ENCODE measurements at places on chromosomes 1 and 21.

- no peak for DNase-seq
These were observed 240.2 kb downstream of the ATG4C start for GRCh38 chr1:63024132-63024531.

DNA sequence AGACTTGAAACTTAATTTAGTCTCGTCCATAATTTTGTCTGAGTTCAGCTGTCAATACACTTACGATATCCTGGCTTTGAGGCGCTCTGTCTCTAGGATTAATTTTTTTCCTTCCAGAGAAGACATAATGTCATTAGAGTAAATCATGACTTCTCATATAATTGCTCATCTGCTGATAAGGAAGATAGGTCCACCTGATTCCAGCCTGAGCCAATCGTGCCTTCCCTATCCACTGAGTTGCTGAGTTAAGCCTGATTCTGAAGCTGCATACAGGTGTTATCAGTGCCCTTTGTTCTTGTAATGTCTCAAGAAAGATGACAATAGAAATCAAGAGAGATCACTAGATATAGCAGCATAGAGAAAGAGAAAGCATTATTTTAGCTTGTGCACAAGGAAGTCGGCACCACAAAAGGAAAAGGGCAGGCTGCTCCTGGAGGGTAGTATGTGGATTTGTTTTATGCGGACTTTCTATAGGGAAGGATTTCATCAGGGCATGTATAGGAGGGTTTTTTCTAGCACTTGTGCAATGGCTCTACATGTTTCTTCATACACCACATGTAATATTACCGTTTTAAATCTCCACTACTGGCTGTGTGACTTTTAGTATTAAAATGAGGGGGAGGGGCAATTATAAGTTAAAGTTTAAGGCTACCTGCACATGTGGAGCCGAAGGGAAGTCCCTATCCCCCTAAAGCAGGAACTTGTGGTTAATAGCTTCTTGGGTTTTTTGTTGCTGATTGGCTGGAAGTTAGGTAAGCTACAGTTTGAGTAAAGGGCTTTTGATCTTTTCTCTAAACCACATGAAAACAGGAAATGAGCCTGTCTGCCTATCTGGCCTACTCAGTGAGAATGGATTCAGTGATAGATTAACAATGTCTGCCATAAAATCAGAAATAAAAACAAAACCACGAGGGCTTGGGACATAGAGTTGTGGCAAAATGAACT is 133.4 kb downstream of the PLPPR5 start:
- DNase-seq: no peak

- no peak for DNase-seq
These were observed 12.0 kb upstream of the S100A2 start for GRCh38 chr1:153577624-153578051.

DNA sequence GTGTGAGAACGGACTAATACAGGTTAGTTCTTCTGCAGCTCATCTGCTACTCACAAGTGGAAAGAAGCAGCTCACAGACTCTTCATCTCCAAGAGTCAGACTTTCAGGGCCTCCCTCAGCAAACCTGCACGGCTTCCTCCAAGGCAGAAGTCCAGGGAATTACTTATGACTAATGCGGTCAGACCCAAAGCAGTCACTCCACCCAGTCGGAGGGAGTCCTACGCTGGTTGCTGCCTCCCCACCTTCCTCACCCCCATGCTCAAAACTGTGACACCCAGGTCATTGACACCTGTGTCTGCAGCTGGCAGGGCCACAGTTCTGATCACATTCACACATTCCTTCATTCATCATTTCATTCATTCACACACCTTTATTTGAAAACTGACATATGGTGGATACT is 38.4 kb upstream of the PRDM2 start:
- DNase-seq: no peak

GRCh38 chr1:63691701-63692425 is 82.0 kb upstream of the ROR1 start:
- DNase-seq: no peak

GRCh38 chr1:153113416-153113815 is at the start of gene SPRR2F:
TSS of gene SPRR2F (minus strand) at chr1:153113516. CDS start at chr1:153112733, 783 bp downstream.
- no peak for DNase-seq

GRCh38 chr1:224679606-224680005 is 63.5 kb downstream of the CNIH3 start:
- no peak for DNase-seq

DNA sequence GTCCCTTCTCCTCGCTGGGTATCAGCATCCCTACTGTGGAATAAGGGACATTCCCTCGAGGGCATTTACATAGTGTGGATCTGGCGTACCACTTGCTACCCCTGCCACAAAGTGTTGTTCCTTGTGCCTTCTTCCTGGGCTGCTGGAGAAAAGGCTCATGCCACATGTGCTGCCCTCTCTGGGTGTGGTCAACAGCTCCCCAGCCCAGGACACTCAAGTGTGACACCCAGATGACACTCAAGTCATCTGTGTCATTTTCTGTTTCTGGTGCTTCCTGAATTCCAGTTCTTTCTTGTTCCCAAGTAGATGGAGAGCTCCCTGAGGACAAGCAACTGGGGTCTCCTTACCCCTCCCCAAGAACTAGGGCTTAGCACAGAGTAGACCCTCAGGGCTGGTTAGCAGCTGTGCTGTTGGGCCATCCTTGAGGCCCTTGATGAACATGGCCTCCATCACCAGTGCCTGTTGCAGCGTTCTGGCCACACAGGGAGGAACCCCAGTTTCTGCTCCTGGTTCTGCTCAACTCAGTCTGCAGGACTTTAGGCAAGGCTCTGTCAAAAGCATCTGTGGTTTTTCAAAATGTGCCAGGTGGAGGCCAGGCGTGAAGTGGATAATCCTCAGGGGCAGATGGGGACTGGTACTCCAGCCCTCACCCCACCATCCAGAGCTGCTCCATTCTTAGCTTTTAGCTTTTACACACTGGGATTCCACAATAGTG is 49.0 kb upstream of the CLIC4 start:
- no peak for DNase-seq

GRCh38 chr1:69835955-69836354 is 268.2 kb downstream of the LRRC7 start:
- no peak for DNase-seq

DNA sequence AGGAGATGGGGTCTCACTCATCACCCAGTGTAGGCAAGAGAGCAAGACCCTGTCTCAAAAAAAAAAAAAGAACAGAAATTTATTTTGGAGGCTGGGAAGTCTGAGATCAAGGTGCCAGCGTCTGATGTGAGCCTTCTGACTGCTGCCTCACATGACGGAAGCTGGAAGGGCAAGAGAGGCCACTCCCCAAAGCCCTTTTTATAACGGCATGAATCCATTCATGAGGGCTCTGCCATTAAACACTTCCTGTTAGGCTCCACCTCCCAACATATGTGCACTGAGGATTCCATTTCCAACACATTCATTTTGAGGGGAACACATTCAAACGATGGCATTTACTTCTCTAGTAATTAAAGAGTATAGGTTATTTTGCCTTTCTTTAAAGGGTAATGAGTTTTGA is 50.9 kb upstream of the C1orf198 start:
- no peak for DNase-seq

DNA sequence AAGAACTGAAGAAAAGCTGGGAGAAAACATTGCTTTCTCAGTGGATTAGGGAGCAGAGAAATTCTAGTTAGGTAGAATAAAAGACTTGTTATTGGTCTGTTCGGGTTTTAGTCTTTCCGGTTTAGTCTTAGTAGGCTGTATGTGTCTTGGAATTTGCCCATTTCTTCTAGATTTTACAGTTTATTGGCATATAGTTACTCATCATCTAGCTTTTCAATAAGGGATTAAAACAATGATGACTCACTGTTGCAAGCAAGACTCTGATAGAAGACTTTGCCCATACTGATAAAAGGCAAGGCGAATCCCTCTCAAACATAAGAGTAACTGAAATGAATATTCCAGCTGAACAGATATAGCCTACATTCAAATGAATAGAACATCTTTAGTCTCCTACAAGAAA is 62.3 kb downstream of the GPR137B start:
- DNase-seq: no peak

- DNase-seq: no peak
These were observed 66.7 kb downstream of the PATJ start for GRCh38 chr1:61808968-61809367.

GRCh38 chr1:200351826-200352549 is 57.8 kb downstream of the ZNF281 start:
- DNase-seq: no peak

DNA sequence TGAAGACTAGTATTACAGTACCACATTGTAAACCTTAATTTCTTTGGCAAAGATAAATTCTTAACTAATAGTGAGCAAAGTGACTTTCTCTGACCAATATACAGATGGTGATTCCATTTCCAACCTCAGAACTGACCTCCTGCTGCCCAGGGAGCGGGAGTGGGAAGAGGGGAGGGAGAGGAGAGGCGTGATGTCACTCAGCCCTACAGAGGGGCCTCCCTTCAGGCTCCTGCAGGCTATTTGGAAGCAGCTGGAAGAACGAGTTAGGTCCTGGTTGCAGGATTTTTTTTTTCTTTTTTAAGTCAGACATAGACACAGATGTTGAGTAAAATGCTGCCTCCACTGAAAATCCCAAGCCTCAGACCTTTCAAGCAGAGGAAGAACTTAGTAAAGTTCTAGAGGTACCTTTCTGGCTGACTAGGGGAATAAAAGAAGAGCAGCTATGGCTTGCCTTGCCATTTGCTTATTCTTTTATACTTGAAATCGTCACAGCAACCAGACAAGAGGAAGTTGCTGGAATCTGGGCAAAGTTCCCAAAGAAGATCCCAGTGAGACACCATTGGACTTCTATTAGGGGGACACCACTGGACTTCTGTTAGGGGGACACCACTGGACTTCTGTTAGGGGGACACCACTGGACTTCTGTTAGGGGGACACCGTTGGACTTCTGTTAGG is 54.5 kb downstream of the EXO1 start:
- DNase-seq: no peak

- no peak for DNase-seq
These were observed 17.6 kb downstream of the PGBD2 start for GRCh38 chr1:248923352-248924338.

- DNase-seq: no peak
These were observed 13.8 kb upstream of the SLC6A9 start for GRCh38 chr1:44045064-44045463.

DNA sequence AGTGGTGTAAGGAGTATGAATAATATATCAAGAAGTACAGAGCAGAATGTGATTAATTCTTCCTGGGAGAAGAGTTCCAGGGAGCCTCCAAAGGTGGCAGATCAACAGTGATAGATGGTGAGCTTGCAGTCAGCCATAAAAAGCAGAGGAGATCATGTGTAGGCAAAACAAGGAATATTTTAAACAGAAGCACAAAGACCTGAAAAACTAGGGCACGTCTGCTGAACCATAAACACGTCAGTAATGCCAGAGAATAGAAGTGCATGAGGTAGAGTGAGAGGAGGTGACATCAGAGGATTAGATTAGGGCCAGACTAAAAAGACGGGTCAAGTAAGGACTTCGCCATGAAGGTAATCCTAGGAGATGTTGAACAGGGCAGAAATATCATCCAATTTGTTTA is 151.8 kb downstream of the EIF4G3 start:
- DNase-seq: no peak

- no peak for DNase-seq
These were observed 86.2 kb downstream of the TEX35 start for GRCh38 chr1:178599087-178599486.

GRCh38 chr1:203299169-203299568 is 6.2 kb upstream of the BTG2 start:
- no peak for DNase-seq

DNA sequence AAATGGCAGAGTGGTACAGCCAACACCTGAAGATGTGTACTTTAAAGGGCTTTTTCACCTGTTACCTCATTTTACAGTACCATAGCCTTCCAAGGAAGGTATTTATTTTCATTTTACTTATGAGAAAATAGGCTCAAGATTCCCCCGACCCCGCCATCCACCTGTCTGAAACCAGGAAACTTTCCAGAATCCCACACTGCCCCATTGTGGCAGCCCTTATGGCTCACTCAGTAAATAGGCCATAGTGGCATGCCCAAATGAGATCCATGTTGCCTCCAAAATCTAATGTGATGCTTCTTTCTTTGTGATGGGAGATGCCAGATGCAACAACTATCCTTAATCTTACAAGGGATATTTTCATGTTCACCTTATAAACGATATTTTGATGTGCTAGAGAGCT is 97.8 kb downstream of the EBNA1BP2 start:
- DNase-seq: no peak

DNA sequence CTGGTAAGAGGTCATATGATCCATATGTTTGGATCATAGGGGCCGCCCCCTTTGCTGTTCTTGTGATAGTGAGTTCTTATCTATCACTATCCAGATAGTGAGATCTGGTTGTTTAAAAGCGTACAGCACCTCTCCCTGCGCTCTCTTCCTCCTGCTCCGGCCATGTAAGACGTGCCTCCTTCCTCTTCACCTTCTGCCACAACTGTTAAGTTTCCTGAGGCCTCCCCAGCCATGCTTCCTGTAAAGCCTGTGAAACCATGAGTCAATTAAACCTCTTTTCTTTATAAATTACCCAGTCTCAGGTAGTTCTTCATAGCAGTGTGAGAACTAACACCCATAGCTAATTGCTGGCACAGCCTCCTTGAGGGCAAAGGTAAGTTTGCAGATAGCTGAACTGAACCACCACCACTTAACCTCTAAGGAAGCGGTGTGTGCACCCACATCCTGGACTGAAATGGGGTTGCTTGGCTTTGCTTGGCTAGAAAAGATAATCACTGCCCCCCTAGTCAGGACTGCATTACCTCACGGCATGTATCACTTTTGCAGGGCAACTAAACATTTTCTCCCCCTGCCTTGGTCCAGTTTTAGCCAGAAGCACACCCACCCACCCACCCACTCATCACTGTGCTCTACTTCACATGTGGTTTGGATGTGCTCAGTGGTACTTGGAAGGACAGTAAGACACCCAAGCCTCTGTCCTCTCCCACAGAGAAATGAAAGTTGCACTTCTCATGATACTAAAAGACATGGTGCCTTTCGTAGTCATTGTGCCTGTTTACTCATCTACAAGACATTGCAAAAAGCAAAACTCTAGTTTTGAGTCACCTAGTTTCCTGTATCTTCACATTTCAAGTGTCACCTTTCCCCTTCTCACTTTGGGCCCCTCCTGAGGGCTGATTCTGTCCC is 23.1 kb upstream of the PTAFR start:
- no peak for DNase-seq

- no peak for DNase-seq
These were observed 16.1 kb downstream of the SIPA1L2 start for GRCh38 chr1:232613752-232614381.

Data from liver (tissue), 10 donors.